Suppressor macrophage treated with lipopolysaccharide for 4 hours (primary cell): ENCODE measurements at places on chromosomes 3 and 15.

- DNase-seq = no peak
Measured at GRCh38 chr3:143716731-143717130, 131.5 kb downstream of the SLC9A9 start.

DNA sequence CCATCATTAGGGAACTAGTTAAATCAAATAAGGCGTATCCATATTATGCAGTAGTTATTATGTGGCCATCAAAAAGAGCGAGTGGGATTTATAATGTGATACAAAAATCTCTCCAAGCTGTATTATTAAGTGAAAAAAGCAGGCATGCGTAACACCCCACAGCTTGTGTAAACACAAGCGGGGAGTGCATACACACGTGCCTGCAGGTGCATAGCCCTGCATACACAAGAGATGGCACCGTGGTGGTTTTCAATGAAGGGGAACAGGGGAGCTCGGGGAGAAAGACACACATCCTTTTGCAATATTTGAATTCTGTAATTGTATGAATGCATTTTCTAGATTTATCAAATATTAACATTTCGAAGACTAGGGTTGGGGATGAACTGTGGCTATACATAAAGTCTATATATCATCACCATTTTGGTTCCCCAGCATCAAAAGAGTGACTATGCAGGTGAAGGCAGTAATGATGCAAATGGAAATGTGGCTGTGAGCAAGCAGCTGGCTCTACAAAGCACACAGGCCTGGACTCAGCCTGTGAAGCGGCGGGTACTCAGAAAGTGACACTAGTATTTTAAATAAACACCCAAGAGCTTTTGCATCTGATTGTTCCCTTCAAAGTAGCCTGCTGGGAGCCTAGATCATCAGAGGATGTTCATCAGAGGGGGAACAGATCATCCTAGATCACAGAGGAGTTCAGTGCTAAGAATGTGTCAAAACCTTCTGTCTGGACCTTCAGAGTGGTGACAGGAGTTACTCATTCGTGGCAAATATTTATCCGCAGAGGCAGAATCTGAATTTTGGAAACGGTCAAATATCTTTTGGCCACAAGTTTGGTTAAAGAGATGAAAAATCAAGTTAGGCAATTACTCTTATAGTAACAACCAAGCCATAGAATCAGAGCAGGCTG lies 9.4 kb upstream of the KIF7 start:
- DNase-seq = no peak

DNA sequence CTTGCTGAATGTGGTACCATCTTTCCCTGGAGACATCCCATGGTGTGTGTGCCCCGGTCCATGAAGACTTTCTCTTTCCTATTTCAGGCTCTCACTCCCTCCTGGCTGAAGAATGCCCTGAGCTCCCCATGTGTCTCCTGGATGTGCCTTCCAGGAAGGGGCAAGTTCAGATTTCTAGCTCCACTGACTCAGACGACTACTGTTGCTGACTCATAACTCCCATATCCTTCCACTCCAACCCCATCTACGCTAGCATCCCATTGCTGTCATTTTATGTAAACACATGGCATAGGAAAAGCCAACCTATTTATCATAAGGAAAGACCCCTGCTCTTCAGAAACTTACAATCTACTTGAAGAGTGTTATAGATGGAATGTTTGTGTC lies 95.0 kb downstream of the ADCY5 start:
- no peak for DNase-seq

DNA sequence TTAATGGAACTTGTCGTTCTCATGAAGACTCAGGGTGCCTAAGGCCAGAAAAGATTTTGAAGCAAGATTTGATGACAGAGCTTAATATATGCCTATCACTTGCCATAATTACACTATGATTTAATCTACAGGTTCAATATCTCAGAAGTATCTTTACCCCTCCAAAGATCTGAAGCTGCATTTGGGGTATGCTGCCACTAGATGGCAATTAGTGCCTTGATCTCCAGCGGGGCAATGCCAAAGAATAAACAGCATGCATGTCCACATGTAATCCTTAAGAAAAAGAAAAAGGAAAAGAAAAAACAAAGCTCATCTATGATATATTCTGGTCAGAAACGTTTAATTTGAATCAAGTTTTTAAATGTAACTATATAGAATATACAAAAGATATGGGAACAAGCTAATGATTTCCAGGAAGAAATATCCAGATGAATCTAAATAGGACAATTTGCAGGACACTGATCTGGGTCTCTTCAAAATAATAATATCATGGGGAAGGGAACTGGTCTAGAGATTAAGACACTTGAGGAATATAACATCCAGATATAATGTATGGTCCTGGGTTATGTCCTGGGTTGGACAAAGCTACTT lies 55.0 kb upstream of the SOX14 start:
- DNase-seq = peak; percentile 21

DNA sequence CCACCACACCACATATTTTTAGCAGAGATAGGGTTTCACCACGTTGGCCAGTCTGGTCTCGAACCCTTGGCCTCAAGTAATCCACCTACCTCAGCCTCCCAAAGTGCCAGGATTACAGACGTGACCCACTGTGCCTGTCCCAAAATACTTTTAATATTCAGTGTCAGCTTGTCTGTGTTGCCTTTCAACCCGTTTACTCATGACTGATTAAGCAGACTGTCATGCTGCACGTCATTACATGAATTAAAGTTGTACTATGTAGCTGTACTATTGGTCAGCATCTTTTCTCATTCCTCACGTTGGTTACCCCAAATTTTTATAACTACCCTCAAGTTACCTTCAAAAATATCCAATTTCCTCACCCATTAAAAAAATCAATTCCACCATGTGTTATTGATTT lies 48.7 kb upstream of the GADL1 start:
- no peak for DNase-seq

GRCh38 chr15:82849556-82850512 lies 40.4 kb downstream of the WHAMM start:
- DNase-seq = peak; percentile 83

- no peak for DNase-seq
Measured at GRCh38 chr15:70815604-70816003, 38.4 kb downstream of the LARP6 start.

- no peak for DNase-seq
Measured at GRCh38 chr15:51089699-51090453, 4.8 kb downstream of the TNFAIP8L3 start.

DNA sequence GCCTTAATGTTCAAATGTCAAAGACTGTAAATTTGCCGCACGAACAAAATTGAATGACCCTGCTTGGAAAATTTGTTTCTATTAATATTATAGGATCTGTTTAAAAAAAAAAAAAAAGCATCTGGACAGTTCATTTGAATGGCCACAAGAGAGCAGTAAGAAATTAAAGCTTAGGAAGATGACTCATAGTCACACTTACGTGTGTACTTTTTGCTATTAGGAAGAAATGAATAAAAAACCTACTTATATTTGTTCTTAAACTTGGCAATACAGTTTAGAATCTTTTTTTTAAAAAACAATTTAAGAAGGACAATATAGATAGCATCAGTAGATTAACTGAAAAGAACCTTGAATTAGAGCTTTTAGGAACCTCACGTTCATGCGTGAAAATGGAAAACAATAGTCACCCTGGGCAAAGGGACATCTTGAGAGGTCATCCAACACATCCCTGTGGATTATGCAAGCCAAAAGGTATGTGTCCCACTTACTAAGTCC lies 621.8 kb downstream of the MECOM start:
- peak; percentile 38 for DNase-seq
